ENCODE measurements at places on chromosomes 1 and 21. TPM values are rescaled to one million over a fixed set of nuclear protein-coding genes. Genes with fewer than 3 reads are reported as not detected.

- no peak overlapping the region for H3K4me3 ChIP-seq
- no peak overlapping the region for H3K27ac ChIP-seq
- no peaks in the 10 kb centered on the region for H3K27me3 ChIP-seq
- H3K36me3 ChIP-seq, result no peaks in the 10 kb centered on the region
Observed at GRCh38 chr1:80218112-80218511, 1211.6 kb upstream of the ADGRL4 start.

The USH2A gene
- not detected for total RNA-seq

DNA sequence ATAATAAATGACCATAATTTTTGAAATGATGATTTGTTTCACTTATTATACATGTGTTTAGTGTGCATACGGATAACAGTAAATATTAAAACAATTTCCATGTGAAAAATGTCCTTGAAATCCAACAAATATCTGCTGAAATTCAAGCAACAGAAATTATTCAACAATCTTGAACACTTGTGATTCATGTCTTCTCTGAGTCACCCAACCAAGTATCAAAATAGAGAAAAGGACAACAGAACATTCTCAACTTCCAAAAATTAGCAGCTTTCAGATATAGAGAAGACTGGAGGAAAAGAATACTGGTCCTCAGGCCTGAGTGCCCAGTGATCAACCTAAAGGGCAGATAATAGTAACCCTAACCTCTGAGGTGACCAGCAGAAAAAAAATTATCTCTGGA, 90.8 kb downstream of the VAV3 start:
- no peaks in the 10 kb centered on the region for H3K27me3 ChIP-seq
- DNase-seq, result no peak
- H3K36me3 ChIP-seq, result peaks cover 8% of the 10 kb centered on the region
- H3K4me1 ChIP-seq, result peaks cover 5% of the 10 kb centered on the region
- no peak overlapping the region for H3K27ac ChIP-seq

- no peak overlapping the region for H3K4me3 ChIP-seq
- DNase-seq, result no peak
- no peaks in the 10 kb centered on the region for H3K36me3 ChIP-seq
- no peaks in the 10 kb centered on the region for H3K27me3 ChIP-seq
- no peak overlapping the region for H3K27ac ChIP-seq
Observed at GRCh38 chr1:113141650-113142473, 68.9 kb downstream of the LRIG2 start.

The LIPI gene
- not detected for total RNA-seq

The TNFRSF1B gene
- 145 TPM for total RNA-seq

DNA sequence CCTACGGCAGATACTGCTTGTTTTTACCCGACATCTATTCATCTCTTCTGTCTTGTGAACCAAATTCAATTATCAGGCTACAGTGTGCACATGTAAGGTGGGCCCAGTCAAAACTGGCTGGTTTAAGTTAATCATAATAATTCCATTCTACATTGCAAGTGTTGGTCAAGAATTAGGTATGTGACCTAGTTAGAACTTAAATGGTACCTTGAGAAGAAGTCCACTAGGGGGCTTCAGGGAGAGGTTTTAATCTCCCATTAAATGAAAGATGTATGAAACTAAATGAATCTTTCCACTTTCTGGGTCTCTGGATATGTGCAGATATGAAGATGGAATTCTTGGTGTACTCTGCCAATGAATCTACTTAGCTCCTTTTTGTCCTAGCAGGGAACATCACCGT, 187.1 kb downstream of the CDC42BPA start:
- no peaks in the 10 kb centered on the region for H3K27me3 ChIP-seq
- DNase-seq, result no peak
- no peaks in the 10 kb centered on the region for H3K36me3 ChIP-seq
- no peaks in the 10 kb centered on the region for H3K4me1 ChIP-seq
- H3K27ac ChIP-seq, result no peak overlapping the region
- no peak overlapping the region for H3K4me3 ChIP-seq

DNA sequence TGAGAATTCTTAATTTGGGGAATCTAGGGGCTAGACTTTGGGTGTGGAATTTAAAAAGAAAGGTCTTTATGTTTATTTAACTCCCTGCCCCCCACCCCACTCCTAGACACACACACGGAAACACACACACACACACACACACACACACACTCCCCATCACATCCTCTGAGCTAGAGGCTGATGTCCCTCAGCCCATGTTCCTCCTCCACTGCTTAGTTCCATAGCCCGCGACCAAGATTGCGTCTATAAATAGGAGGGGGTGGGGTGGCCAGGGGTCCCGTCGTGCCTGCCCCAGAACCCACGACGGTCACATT, 655 bp upstream of the KIRREL1 start:
- peaks cover 3% of the 10 kb centered on the region for H3K4me1 ChIP-seq
- H3K36me3 ChIP-seq, result no peaks in the 10 kb centered on the region
- no peak for DNase-seq
- H3K27me3 ChIP-seq, result peaks cover 43% of the 10 kb centered on the region
- peak overlapping the region; percentile 58 for H3K4me3 ChIP-seq

DNA sequence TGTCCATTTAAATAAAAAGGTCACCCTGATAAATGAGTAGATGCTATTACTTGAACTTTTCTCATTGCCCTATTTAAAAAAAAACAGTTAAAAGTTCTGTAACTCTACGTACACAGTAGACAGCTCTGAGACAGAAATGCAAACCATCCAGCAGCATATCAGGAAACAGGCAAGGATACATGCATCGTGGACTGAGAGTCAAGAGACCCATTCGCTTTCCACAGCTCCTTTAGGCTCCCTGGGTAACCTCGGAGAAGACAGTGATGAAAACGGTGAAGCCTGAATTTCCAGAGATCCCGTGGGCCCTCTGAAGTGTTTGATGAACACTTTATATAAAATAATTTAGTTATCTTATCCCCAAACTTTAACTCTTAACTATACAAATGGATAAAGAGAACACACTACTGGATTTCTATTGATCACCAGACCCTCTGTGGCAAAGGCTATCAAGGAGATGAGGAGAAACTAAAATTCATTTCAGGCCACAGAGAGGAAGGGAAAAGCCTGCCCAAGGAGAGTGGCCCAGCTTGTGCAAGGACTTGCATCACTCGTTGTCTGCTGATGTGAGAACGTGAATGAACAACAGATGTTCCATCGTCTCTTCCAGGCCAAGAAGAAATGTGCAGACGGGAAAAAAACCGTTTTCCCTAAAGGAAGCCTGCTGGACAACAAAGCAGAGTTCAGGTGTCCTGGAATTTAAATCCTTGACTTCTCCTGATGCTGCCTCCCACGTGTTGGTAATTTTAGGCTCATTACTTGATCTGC, 131.0 kb downstream of the TGFBR3 start:
- peak overlapping the region; percentile 19 for H3K27ac ChIP-seq
- peak overlapping the region; percentile 15 for H3K4me3 ChIP-seq
- peaks cover 13% of the 10 kb centered on the region for H3K36me3 ChIP-seq
- DNase-seq, result no peak

The TMEM82 gene
- total RNA-seq, result not detected

DNA sequence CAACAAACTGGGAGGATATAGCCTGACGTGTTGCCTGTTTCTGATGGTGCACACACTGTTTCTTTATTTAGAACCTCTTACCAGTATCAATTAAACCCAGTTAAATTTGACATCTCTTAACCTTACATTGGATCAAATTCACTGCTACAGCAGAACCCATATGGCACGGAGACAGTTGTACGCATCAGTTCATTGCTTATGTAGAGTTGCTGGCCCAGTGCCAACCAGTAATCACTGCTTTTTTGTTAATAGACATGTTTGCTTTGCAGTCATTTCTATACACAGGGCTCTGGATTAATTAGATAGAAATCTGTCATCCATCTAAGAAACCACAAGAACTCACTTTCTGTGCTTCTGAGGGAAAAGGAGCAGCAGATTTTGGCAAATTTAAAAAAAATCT, 154.0 kb downstream of the RWDD3 start:
- no peak for DNase-seq
- H3K4me1 ChIP-seq, result no peaks in the 10 kb centered on the region
- H3K36me3 ChIP-seq, result no peaks in the 10 kb centered on the region
- no peaks in the 10 kb centered on the region for H3K27me3 ChIP-seq
- H3K4me3 ChIP-seq, result no peak overlapping the region

DNA sequence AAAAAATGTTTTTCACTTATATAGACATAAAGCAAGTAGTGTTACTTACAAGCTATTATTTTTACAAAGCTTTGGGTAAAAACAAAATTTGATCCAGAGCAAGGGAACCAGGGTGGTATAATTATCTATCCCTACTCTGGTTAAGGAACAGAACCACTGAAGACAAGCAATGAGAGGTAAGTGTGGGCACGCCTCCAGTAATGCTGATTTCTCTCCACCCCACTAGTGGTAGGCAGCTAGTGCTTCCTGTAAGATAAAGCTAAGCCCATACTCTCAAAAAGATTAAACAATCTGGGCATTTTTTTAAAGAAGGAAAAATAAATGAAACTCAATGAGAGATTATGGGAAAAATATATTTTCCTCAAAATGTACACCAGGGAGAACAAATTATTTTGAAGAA, 22.1 kb downstream of the TFB2M start:
- peaks cover 23% of the 10 kb centered on the region for H3K36me3 ChIP-seq
- H3K27me3 ChIP-seq, result no peaks in the 10 kb centered on the region
- no peak overlapping the region for H3K4me3 ChIP-seq
- H3K4me1 ChIP-seq, result no peaks in the 10 kb centered on the region
- no peak overlapping the region for H3K27ac ChIP-seq
